KBM-7 (cell line): ENCODE measurements at places on chromosomes 6 and 20.

GRCh38 chr6:131910219-131910589 lies 41.0 kb downstream of the CCN2 start:
- no peak for DNase-seq

DNA sequence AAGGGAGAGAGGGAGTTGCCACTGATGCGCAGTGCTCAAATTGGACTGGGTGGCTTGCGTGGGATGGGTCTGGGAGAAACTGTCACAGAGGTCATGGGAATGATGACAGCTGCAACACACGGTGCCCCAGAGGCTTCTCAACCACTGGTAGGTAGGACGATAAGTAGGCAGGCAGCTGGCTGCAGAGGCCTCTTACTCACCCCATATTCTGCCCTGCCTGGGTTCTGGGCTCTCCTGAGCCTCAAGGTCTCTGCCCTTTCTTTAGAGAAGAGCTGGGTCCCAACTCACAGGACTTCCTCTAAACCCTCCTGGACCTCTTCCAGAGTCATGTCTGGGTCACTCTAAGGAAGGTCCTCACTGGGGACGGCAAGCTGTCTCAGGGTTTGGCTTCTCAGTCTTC lies 37.2 kb upstream of the RNF24 start:
- DNase-seq = no peak

DNA sequence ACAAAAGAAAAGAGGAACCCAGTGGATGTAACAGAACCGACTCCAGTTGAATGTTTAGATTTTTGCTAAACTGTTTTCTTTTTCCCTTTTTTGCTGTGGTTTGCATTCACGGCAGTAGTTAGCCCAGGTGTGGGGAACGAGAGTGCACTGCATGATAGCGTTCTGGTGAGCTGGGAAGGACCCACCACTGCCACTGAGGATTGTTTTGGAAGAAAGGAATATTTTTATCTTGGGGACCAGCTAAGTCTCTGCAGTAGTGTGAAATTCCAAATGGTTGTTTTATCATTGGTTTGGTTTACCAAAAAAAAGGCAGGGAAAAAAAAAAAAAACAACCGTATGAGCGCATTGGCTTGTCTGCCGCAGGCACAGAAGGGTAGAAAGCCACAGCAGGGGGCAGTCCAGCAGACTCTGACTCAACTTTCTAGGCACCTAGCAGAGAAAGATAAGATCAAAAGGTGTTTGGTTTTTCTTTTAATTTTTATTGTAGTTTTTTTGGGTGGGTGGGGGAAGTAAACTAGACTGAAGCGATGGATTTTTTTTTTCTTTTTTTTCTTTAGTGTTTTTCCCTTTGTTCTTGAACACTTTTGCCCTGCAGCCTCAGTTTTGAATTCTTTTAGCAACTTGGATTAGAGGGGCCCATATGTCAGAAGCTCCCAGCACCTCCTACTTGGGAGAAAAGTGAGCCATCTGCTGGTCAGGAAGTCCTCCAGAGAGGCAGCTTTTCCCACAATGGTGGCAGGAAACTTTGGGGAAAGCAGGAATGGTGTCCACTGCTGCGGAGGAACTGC lies 13.5 kb upstream of the RAB5IF start:
- no peak for DNase-seq

- DNase-seq = peak; percentile 83
Measured at GRCh38 chr20:20664795-20665589, 47.5 kb downstream of the RALGAPA2 start.

GRCh38 chr20:50245498-50246366 lies 55.1 kb downstream of the CEBPB start:
- peak; percentile 15 for DNase-seq

- no peak for DNase-seq
Measured at GRCh38 chr20:32524829-32525501, 60.2 kb downstream of the NOL4L start.

- no peak for DNase-seq
Measured at GRCh38 chr6:14881398-14881797, 364.5 kb upstream of the JARID2 start.

- no peak for DNase-seq
Measured at GRCh38 chr6:82832811-82833210, 232.8 kb downstream of the UBE3D start.

DNA sequence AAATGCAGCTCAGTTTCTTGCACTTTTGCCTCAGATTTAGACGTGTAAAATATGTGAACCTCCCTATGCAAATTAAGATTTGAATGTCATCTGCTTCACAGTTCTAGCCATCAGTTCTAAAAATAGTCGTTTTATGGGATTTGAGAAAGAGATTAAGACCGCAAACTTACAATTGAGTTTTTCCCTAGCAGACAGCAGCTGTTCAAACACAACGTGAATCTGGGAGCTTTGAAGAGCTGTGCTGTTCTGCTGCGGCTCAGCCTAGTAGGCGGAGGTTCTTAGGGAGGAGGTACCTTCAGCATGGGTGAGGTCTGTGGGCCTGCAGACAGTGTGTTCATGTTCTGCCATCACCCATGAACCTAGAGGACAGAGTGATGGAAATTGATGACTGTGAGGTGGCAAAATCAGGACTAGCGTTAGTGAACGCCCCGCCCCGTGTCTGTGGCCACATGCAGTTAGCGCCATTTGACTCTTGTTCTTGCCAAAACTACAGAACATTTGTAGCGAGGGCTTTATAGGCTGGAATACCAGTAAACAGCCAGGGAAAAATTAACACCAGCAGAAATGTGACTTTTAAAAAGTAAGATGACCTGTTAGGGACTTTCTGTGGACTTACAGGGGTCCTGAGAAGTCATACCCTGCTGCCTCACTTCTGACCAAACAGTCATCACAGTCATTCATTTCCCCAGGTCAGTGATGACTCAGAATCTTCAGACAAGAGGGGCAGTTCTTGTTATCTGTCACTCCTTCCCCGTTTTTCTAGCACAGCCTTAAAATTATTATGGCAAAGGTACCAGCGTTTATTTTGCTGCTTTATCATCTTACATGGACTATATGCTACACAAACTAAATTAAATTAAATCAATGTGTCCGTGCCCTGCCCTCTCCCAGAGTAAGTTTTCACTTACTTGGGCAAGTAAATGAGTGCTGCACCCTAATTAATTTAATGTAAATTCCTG lies 84.3 kb upstream of the TMEM181 start:
- DNase-seq = peak; percentile 11

- DNase-seq = no peak
Measured at GRCh38 chr6:168277274-168277669, 42.3 kb downstream of the DACT2 start.

- peak; percentile 65 for DNase-seq
Measured at GRCh38 chr6:18115356-18115755, 7.1 kb downstream of the NHLRC1 start.

DNA sequence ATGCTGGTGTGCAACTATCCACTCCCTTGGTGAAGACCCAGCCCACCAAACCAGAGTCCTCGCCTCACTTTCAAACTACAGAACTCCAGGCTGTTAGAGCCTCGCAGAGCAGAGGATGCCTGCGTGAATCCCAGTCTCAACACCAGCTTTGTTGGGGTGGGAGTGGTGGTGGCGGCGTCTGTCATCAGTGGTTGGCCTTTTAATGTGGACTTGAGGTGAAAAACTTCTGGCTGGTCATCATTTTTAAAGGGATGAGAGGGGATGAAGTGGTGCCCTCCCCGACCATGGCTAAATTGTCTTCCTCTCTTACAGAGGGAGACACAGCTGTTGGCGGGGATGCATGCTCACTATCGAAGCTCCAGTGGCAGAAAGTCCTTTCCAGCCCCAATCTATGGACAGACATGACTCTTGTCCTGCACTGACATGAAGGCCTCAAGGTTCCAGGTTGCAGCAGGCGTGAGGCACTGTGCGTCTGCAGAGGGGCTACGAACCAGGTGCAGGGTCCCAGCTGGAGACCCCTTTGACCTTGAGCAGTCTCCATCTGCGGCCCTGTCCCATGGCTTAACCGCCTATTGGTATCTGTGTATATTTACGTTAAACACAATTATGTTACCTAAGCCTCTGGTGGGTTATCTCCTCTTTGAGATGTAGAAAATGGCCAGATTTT lies 54.9 kb downstream of the EZR start:
- no peak for DNase-seq

DNA sequence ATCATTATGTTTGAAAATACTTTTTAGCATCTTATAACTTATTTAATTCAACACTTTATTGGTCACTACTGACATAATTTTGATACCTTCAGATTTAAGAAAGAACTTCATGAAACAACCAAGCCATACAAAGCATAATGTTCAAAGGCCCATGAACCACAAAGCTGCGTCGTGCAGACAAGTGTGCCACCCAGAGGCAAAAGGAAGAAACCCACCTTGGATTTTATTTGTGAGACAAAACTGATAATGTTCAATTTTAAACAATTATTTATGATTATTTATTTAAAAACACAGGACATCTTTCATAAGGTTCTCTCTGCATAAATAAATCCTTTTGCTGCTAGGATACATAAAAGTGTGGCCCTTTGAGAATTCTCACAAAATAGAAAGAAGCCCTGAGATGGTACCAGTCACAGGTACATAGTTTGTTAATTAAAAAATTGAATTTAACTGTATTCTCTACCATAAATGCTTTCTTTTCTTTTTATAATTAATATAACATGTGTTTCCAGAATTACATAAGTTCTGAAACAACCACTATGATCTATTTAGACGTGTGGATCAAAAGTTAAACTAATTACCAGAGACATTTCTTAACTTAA lies 143.7 kb downstream of the RALGAPA2 start:
- DNase-seq = peak; percentile 33

- DNase-seq = peak; percentile 90
Measured at GRCh38 chr20:45432294-45432693, 16.4 kb downstream of the PIGT start.

GRCh38 chr6:20341564-20341963 lies 60.1 kb upstream of the E2F3 start:
- DNase-seq = no peak

GRCh38 chr6:81067057-81067456 lies 685.4 kb downstream of the TENT5A start:
- DNase-seq = no peak
